Activated gamma-delta T cell treated with Interleukin-2 at 50 U/mL for 16 hours (primary cell): ENCODE measurements at places on chromosomes 5 and 9.

DNA sequence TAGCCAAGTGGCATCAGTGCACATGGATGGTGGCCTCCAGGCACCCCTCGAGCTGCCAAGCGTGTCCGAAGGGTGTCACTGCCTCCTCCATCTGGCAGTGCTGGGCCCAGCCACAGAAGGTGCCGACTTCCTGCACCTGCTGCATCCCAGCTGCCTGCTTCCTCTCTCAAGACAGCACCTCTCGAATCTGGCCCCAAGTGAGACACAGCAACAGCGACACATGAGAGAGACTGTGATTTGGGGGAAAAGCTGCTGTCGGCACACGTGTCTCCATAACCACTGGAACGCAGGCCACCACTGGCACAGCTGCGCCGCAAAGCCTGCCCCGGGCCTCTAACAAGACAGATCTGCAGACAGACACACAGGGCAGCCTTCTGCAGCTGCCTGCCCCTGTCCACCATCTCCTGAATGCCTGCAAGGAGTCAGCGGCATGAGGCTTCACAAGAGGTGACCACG lies 8.8 kb downstream of the CLPTM1L start:
- no peak for DNase-seq

- DNase-seq, result no peak
Observed at GRCh38 chr5:170223906-170224305, 8.9 kb upstream of the C5orf58 start.

GRCh38 chr5:72988769-72989168 lies 32.9 kb downstream of the FCHO2 start:
- no peak for DNase-seq

GRCh38 chr9:70537084-70537483 lies 122.6 kb upstream of the KLF9 start:
- DNase-seq, result no peak

DNA sequence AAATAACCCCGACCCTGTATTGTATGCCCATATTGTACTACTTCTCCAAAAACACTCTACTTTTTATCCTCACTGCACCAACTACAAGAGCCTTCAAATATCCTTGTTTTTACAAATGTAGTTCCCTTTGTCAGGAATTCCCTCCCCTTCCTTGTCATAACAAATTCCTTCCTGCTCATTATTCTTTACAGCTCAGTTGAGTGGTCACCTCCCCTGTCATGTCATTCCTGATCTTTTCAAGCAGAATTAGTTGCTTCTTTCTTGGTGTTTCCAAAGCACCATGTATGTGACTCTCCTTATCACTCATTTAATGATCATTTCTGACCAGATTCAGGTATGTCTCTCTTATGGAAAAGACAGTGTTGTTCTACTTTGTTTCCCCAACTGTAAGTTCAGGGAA lies 194.2 kb upstream of the SMC2 start:
- DNase-seq, result no peak

DNA sequence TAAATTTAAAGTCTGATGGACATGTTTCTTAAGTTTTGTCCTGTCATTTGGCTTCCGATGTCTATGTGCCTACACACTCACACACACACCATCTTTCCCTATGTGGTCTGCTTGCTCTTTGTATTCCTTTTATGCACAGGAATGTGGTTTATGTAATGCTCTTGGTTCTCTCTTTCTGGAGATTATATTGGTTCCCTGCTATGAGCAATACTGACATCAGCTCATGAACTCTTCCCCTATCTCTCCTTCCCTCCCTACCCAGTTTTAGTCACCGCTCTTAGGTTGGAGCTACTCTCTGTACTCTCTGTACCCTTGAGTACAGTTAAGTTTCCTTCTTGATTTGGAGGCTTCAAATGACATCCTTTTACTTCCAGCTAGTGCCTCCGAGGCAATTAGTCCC lies 77.9 kb upstream of the MVB12B start:
- DNase-seq, result no peak

DNA sequence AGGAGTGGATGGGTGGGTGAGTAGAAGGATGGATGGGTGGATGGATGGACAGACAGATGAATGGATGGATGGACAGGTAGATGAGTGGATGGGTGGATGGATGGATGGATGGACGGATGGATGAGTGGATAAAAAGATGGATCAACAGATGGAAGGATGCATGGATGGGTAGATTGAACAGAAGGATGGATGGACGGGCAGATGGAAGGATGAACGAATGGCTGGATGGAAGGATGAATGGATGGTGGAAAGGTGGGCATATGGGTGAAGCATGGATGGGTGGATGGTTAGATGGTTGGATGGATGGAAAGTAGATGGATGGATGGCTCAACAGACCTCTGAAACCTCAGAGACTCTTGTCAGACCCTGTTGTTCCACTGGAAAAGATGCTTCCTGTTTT lies 10.1 kb downstream of the FLT4 start:
- no peak for DNase-seq

- no peak for DNase-seq
Observed at GRCh38 chr9:108859459-108860114, 2.5 kb upstream of the ACTL7A start.

- no peak for DNase-seq
Observed at GRCh38 chr9:122107291-122107805, 14.2 kb upstream of the TTLL11 start.

- DNase-seq, result no peak
Observed at GRCh38 chr9:106602344-106602743, 260.6 kb upstream of the ZNF462 start.

- DNase-seq, result no peak
Observed at GRCh38 chr9:127083138-127083980, 39.1 kb downstream of the ANGPTL2 start.

DNA sequence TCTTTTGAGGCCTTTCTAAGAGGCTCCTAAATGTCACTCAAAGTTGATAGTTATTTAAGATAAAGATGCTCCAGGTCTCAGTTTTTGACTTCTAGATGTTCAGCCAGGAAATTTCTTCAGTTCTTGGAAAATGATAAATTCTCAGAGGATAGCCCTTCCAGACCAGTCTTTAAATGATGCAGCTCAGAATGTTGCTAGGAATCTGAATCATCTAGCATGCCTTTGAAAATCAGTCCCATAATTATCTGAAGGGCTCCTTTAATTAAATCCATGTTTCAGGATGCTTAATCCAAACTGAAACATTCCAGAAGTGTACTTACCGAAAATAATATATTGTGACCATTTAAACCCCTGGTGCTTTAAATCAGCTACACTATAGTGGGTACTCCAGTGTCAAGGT lies 107.5 kb upstream of the FBN2 start:
- DNase-seq, result no peak

- DNase-seq, result no peak
Observed at GRCh38 chr5:116564756-116565490, 9.7 kb downstream of the SEMA6A start.

- DNase-seq, result no peak
Observed at GRCh38 chr9:7828334-7828733, 28.8 kb upstream of the DMAC1 start.

- DNase-seq, result no peak
Observed at GRCh38 chr5:55343609-55344008, 35.8 kb downstream of the MTREX start.

- DNase-seq, result peak; percentile 64
Observed at GRCh38 chr5:55037046-55037771, 13.2 kb downstream of the GZMK start.

GRCh38 chr5:174453690-174454089 lies 270.7 kb upstream of the MSX2 start:
- no peak for DNase-seq

- DNase-seq, result no peak
Observed at GRCh38 chr9:137918331-137919094, 40.9 kb downstream of the CACNA1B start.

- DNase-seq, result no peak
Observed at GRCh38 chr9:109320331-109320741, 523 bp downstream of the EPB41L4B start.

- no peak for DNase-seq
Observed at GRCh38 chr9:12461763-12462460, 231.3 kb upstream of the TYRP1 start.

- no peak for DNase-seq
Observed at GRCh38 chr5:5158472-5158895, 18.4 kb downstream of the ADAMTS16 start.

- DNase-seq, result no peak
Observed at GRCh38 chr5:15353086-15353645, 146.8 kb upstream of the FBXL7 start.

- no peak for DNase-seq
Observed at GRCh38 chr5:53541859-53542258, 18.6 kb upstream of the NDUFS4 start.

GRCh38 chr5:169426784-169427183 lies 125.8 kb upstream of the SLIT3 start:
- no peak for DNase-seq
